Activated CD4-positive, alpha-beta T cell treated with anti-CD3 and anti-CD28 coated beads, Interleukin-2, amount 10 ng/mL, durations not matched to agents 7 days and 5 days (primary cell): ENCODE measurements at places on chromosomes 12 and 14.

DNA sequence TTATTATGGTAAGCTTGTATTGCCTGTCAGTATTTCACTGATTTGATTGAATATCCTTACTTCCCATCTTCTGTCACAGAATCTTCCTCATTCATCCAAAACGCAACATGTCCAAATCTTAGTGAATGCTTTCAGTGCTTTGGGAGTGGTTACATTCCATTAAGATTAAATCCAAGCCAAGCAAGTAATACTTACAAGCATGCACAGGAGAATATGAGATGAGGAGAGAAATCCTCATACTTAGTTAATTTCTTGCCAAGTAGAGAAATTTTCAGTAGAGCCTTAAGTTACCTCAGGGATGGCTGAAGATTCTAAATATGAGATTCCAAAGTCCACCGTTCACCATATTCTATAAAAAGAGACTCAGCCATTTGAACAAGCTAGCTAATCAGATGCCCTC lies 316.0 kb downstream of the RAD51B start:
- no peak for DNase-seq
- no peak overlapping the region for H3K4me3 ChIP-seq

DNA sequence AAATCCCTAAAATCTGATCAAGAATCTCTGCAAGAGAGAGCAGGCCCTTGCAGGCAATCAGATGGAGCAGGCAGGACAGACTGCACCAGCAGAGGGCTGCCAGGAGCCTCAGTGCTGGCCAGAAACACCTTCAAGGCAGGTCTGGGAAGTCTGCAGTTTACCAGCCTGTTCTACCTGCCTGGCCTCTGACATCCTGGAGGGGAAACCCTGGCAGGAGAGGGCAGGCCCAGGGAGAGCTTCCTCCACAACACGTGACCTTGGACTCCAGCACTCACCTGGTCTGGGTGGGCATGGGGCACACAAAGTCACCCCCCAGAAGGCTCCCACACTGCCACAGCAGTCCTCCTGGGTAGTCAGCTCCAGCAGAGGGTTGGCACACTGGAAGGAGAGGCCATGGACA lies 56.0 kb downstream of the ISCA2 start:
- H3K4me1 ChIP-seq = no peaks in the 10 kb centered on the region
- no peaks in the 10 kb centered on the region for H3K36me3 ChIP-seq
- no peak overlapping the region for H3K4me3 ChIP-seq
- no peak overlapping the region for H3K27ac ChIP-seq
- peaks cover 3% of the 10 kb centered on the region for H3K27me3 ChIP-seq
- DNase-seq = no peak

DNA sequence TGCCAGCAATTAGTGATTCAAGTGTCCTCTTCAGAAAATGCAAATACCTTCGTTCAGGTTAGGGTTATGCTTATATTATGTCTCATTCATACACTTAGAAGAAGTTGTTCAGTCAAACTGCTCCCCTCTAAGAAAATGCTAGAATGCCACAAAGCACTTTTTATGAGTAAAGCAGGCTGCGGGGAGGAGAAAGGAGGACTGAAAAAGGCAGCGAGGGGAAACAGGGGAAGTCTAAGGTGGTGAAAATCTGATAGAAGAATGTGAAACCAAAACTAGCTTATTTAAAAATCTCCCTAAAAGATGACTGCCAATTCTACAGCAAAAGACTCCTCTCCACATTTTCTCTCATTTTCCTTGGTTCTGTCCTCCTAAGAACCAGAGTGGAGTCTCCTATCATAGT lies 70.1 kb downstream of the PRKD1 start:
- no peak for DNase-seq
- no peaks in the 10 kb centered on the region for H3K36me3 ChIP-seq
- no peak overlapping the region for H3K4me3 ChIP-seq
- H3K27me3 ChIP-seq = no peaks in the 10 kb centered on the region
- no peaks in the 10 kb centered on the region for H3K4me1 ChIP-seq

DNA sequence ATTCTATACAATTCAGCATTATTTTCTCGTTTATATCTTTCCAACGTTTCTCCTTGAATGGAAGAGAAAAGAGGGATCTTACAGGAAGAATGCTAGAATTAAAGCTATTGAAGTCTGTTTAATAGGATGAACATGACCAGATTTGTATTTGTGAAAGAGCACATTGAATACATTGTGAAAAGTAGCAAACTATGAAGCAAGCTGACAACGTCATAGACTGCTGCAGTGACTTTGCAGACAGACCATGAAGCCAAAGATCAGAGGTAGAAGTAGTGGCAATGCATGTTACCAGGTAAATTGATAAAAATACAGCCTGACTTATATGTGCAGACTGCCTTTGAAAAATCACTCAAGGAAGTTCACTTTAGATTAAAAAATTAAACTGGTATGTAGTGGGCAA lies 146.1 kb downstream of the RASSF9 start:
- no peak overlapping the region for H3K27ac ChIP-seq
- no peak for DNase-seq
- H3K4me1 ChIP-seq = no peaks in the 10 kb centered on the region
- H3K4me3 ChIP-seq = no peak overlapping the region
- no peaks in the 10 kb centered on the region for H3K36me3 ChIP-seq

GRCh38 chr14:99318091-99318958 lies 46.3 kb upstream of the BCL11B start:
- H3K27me3 ChIP-seq = peaks cover 3% of the 10 kb centered on the region
- H3K27ac ChIP-seq = no peak overlapping the region
- H3K36me3 ChIP-seq = no peaks in the 10 kb centered on the region
- peaks cover 9% of the 10 kb centered on the region for H3K4me1 ChIP-seq
- DNase-seq = no peak

DNA sequence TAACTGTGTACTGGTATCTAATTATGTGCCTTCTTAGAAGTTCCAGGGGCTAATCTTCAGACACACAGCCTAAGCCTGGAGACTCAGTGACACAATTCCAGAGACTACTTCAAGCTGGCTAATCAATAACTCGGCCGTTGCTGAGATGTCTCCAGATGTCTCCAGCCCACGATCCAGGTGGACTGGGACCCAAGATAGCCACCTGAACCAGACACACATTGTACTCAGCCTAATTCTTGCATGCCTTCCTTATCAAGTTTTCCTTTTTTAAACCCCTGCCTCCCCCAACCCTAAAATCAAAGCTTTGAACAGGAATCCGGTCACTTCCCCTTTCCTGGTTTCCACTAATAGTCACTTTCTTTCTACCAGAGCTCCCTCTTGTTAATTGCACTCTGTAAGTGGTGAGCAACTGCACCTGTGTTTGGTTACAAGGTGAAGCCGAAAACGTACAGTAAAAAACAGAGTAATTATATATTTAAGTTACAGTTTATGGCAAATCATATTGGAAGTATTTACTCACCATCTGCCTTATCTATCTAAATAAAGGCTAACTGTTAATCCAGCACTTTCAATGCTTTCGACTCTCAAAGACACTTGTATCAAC lies 39.8 kb upstream of the PTGDR start:
- peaks cover under 1% of the 10 kb centered on the region for H3K4me1 ChIP-seq
- H3K4me3 ChIP-seq = no peak overlapping the region
- no peak overlapping the region for H3K27ac ChIP-seq
- peaks cover 2% of the 10 kb centered on the region for H3K27me3 ChIP-seq
- H3K36me3 ChIP-seq = no peaks in the 10 kb centered on the region
- no peak for DNase-seq

GRCh38 chr12:74722709-74723108 lies 185.1 kb downstream of the ATXN7L3B start:
- H3K4me1 ChIP-seq = no peaks in the 10 kb centered on the region
- no peaks in the 10 kb centered on the region for H3K36me3 ChIP-seq
- no peak overlapping the region for H3K4me3 ChIP-seq
- no peak for DNase-seq
- H3K27ac ChIP-seq = no peak overlapping the region

GRCh38 chr14:103000291-103000921 lies 56.9 kb downstream of the CDC42BPB start:
- no peak overlapping the region for H3K27ac ChIP-seq
- no peak overlapping the region for H3K4me3 ChIP-seq
- no peaks in the 10 kb centered on the region for H3K27me3 ChIP-seq

GRCh38 chr14:101538878-101539277 lies 22.4 kb upstream of the DIO3 start:
- H3K27ac ChIP-seq = no peak overlapping the region
- no peaks in the 10 kb centered on the region for H3K36me3 ChIP-seq
- H3K27me3 ChIP-seq = no peaks in the 10 kb centered on the region
- DNase-seq = no peak

DNA sequence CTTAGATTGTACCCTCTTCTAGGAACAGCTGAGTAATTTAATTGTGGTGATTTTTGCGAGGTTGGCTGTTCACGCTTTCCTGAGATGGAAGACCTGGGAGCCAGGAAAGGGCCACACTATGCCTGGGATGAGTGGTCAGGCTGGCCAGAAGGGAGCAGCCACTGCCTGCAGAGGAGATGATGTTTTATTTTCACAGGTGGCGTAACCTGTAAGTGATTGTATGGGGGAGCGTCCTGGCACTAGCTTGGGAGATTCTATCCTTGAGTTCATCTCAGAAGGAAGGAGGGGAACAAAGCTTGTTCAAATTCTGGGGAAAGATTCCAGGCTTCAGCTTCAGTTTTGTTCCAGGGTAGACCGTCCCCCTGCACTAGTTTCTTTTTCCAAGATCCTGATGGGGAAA lies 1.2 kb downstream of the RPH3A start:
- H3K36me3 ChIP-seq = no peaks in the 10 kb centered on the region
- no peak overlapping the region for H3K27ac ChIP-seq
- H3K4me1 ChIP-seq = no peaks in the 10 kb centered on the region
- H3K27me3 ChIP-seq = peaks cover 18% of the 10 kb centered on the region
- no peak for DNase-seq
- no peak overlapping the region for H3K4me3 ChIP-seq

DNA sequence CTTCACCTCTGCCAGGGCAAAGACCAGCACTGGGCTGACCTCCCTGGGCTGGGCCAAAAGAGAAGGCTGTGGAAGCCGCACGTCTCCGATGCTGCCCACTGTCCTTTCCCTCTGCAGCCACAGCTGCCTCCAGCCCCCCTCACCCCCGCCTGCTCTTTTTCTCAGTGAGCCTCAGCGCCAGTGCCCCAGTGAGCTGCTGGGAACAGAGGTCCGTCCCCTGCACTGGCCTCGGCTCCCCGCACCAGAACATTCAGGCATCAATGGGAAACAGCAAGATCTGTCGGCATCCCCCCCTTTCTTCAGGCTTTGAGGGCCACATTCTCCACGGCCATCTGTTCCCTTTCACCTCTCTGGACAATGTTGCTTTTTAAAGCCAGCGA lies 398.1 kb downstream of the ZFP36L1 start:
- no peaks in the 10 kb centered on the region for H3K27me3 ChIP-seq
- H3K36me3 ChIP-seq = no peaks in the 10 kb centered on the region
- no peak for DNase-seq
- no peak overlapping the region for H3K4me3 ChIP-seq
- no peak overlapping the region for H3K27ac ChIP-seq
- H3K4me1 ChIP-seq = no peaks in the 10 kb centered on the region

- H3K27me3 ChIP-seq = peaks cover 31% of the 10 kb centered on the region
- no peak overlapping the region for H3K4me3 ChIP-seq
- peaks cover 2% of the 10 kb centered on the region for H3K4me1 ChIP-seq
- no peak for DNase-seq
Observed at GRCh38 chr12:130719263-130719859, 3.3 kb upstream of the RIMBP2 start.

GRCh38 chr12:5305425-5305824 lies 126.5 kb upstream of the NTF3 start:
- no peak for DNase-seq
- H3K27me3 ChIP-seq = peaks cover 4% of the 10 kb centered on the region

DNA sequence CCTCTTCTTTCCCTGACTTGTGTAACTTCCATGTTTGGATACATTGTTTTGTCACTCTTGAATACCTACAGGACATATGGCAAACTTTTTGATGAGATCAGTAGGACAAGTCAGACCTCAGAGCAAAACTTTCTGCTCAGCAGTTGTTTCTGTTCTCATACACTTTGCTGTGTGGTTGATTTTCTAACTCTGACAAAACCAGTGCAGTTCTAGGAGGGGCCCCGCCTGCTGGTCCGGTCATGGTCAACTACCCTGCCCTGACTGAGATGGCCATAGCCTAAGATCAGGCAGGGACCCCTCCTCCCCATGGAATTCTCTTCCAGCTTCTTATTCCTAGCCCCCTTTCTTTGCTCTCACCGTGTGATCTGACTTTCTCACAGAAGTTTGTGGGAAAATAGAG lies 92.8 kb downstream of the OTOGL start:
- no peak overlapping the region for H3K27ac ChIP-seq
- H3K27me3 ChIP-seq = peaks cover 4% of the 10 kb centered on the region
- DNase-seq = no peak
- H3K4me3 ChIP-seq = no peak overlapping the region

- peaks cover 26% of the 10 kb centered on the region for H3K27me3 ChIP-seq
- DNase-seq = no peak
- H3K27ac ChIP-seq = no peak overlapping the region
- no peaks in the 10 kb centered on the region for H3K36me3 ChIP-seq
Observed at GRCh38 chr12:2627076-2627834, 167.5 kb upstream of the FKBP4 start.

- H3K36me3 ChIP-seq = peaks cover 11% of the 10 kb centered on the region
- H3K27ac ChIP-seq = no peak overlapping the region
- no peak overlapping the region for H3K4me3 ChIP-seq
- DNase-seq = no peak
- H3K27me3 ChIP-seq = no peaks in the 10 kb centered on the region
Observed at GRCh38 chr14:23468704-23469126, 788 bp upstream of the NGDN start.

GRCh38 chr12:44158746-44159145 lies 322.9 kb downstream of the TMEM117 start:
- H3K36me3 ChIP-seq = no peaks in the 10 kb centered on the region
- no peak overlapping the region for H3K27ac ChIP-seq
- no peaks in the 10 kb centered on the region for H3K27me3 ChIP-seq
- H3K4me3 ChIP-seq = no peak overlapping the region
- DNase-seq = no peak

DNA sequence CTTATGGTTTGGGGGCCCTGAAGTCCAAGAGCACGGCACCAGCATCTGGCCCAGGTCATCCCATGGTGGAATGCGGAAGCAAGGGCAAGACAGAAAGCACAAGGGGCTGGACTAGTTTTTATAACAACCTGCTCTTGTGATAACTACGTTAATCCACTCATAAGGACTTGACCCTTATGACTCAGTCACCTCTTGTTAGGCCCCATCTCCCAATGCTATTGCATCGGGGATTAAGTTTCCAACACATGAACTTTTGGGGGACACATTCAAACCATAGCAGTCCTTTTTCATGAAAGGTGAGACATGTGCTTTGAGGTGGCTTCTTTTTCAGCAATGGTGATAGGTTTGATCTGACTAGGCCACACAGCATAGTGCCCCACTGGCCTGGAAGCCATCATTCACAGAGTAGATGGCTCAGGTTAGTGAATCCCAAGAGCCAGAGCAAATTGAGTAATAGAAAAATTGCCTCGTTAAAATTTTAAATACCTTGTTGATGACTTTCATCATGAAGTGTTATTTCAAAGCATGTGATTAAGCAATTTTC lies 12.1 kb downstream of the FRMD6 start:
- H3K4me1 ChIP-seq = no peaks in the 10 kb centered on the region
- H3K36me3 ChIP-seq = no peaks in the 10 kb centered on the region
- no peak overlapping the region for H3K4me3 ChIP-seq
- no peak overlapping the region for H3K27ac ChIP-seq
- no peak for DNase-seq
- peaks cover 5% of the 10 kb centered on the region for H3K27me3 ChIP-seq
